HFFc6 (cell line): ENCODE measurements at places on chromosomes 4 and X. TPM values are rescaled to one million over a fixed set of nuclear protein-coding genes. Genes with fewer than 3 reads are reported as not detected.

Gene HSFX1
- total RNA-seq: 0.27 to 0.55 TPM in 2 of 3 replicates, not detected in the other

Gene SPANXA1
- total RNA-seq: 0.54 to 212 TPM (median 0.67 TPM) in 3 replicates

Gene DRD5
- not detected in 3 replicates for total RNA-seq

Gene CBR4
- 9.5 to 9.7 TPM (median 9.5 TPM) in 3 replicates for total RNA-seq

Gene EREG
- 31.5 to 37.1 TPM (median 31.7 TPM) in 3 replicates for total RNA-seq

Gene EDNRA
- 1.4 to 2.5 TPM (median 2.4 TPM) in 3 replicates for total RNA-seq

Gene SPATA4
- 0.18 to 0.38 TPM in 2 of 3 replicates, not detected in the other for total RNA-seq

Gene SPANXN3
- not detected in 2 replicates for total RNA-seq

DNA sequence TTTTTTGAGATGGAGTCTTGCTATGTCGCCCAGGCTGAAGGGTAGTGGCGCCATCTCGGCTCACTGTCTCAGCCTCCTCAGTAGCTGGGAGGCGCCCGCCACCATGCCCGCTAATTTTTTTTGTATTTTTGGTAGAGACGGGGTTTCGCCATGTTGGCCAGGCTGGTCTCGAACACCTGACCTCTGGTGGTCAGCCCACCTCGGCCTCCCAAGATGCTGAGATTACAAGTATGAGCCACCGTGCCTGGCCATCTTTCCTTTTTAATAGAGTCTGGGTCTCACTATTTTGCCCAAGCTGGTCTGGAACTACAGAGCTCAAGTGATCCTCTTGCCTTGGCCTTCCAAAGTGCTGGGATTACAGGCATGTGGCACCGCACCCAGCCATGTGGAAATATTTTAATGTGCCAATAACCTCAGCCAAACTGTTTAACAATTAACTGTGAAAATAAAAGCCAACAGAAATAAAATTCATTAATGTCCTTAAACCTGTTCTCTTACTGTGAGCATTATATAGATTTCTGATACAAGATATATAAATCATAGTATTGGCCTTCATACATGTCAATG, 16.3 kb downstream of the PDS5A start:
- no peak for DNase-seq

GRCh38 chr4:73257234-73257633, 1.4 kb downstream of the ANKRD17 start:
- peak; percentile 87 for DNase-seq

- DNase-seq: peak; percentile 4
Measured at GRCh38 chrX:118346258-118347094, 570 bp downstream of the WDR44 start.

- no peak for DNase-seq
Measured at GRCh38 chr4:88130544-88131305, 27.7 kb downstream of the ABCG2 start.

- no peak for DNase-seq
Measured at GRCh38 chr4:3243136-3243780, 5.7 kb upstream of the MSANTD1 start.

GRCh38 chr4:100302061-100303026, 112.1 kb upstream of the DDIT4L start:
- DNase-seq: no peak

GRCh38 chr4:120443116-120443515, 376.5 kb upstream of the MAD2L1 start:
- no peak for DNase-seq

DNA sequence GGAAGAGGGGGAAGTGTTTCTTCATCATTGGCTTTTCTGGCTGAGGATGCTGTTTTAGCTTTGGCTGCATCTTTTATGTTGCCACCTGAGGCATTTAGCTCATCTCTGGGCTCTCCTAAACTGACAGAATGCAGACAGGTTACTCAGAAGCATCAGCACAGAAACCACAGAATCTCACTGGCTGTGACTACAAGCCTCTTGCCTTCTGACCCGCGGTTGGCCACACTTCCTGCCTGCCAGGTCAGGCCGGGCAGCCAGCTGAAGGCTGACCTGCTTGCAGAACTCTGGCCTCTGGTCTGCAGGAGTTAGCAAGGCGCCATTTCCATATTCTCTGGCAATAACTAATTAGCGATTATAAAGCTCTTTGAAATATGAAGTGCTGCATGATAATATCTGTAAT, 366.5 kb downstream of the MID1IP1 start:
- DNase-seq: no peak

GRCh38 chr4:96471956-96472867, 632.3 kb downstream of the PDHA2 start:
- no peak for DNase-seq

- peak; percentile 9 for DNase-seq
Measured at GRCh38 chr4:60463857-60464502, 736.1 kb upstream of the ADGRL3 start.

GRCh38 chr4:73917081-73917501, 47.9 kb downstream of the CXCL1 start:
- peak; percentile 89 for DNase-seq

DNA sequence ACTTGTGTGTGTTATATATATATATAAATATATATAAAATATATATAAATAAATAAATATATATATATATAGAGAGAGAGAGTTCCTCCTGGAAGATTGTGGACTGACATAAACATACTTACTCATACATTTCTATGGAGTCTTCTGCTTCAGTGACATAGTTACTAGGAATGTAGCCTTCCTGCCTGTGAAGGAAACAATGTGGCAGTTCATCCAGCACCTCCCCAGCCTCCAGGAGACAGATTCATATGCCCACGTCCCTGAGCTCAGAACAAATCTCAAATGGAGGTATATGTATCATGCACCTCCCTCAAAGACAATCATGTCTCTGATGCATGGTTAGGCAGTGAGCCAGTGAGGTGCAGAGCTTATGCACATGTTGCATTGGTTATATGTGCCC, 11.4 kb upstream of the TIMM8A start:
- peak; percentile 19 for DNase-seq
